ENCODE measurements at places on chromosomes 16 and 17.

DNA sequence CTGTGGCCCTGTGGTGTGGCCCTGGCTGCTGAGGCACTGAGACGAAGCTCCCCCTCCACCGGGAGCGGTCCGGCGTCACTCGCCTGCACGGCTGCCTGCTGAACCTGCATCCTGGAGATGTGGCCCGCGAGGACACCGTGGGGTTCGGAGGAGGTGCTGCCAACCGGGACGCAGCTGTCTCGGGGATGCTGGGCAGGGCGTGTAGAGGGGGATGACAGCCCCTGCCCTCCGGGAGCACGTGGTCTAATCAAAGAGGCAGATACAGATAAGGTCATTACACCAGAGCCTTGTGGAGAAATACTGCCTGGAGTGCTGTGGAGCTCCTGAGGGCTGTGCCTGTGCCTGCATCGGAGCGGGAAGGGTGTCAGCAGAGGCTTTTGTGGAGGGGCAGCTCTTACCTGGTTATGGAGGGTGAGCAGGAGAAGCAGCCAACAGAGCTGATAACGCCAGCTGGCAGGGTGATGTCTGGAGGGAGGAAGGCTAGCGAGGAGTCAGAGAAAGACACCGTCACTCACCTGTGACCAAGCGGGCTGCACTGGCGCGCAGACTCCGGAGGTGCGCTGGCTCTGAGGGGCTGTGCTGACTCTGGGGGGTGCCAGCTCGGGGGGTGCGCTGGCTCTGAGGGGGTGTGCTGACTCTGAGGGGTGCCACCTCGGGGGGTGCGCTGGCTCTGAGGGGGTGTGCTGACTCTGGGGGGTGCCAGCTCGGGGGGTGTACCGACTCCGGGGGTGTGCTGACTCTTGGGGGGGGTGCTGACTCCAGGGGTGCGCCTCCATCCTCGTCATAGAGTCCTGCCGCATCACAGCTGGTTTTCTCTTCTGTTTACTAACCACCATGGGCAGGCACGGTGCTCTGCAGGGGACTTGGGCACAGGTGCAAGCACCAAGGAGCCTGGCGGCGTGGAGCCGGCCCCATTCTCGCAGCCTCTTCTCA is 104.7 kb upstream of the CHMP6 start:
- ATAC-seq: no peak

DNA sequence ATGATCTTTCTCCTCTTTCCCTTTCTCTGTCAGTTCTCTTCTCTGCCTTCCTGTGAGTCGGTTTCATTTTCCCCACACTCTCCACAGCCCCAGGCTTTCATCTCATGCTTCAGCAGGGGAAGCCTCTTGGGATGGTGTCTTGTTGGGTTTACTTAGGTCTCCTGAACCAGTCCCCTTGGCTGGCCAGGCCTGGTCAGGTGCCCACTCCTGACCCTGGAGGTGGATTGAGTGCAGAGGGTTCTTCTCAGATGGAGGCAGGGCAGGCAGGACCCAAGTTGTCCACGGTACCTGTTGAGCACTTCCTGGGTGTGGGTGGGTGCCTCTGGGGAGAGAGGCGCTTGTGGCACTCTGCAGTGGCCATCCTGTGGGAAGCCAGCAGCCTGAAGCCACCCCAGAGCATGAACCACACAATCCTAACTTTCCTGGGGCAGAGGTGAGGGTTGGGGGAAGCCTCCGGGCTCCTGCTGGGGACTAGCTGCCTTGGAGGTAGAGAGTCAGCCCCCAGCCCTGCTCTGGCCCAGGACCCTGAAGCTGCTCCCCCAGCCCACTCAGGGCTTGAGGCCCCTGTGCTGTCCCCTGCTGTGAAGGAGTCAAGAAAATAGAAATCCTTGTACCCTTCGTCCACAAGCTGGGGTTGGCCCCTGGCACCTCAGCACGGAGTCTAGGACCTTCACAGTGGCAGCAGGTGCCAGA is 2.0 kb upstream of the RAP1GAP2 start:
- no peak for ATAC-seq

DNA sequence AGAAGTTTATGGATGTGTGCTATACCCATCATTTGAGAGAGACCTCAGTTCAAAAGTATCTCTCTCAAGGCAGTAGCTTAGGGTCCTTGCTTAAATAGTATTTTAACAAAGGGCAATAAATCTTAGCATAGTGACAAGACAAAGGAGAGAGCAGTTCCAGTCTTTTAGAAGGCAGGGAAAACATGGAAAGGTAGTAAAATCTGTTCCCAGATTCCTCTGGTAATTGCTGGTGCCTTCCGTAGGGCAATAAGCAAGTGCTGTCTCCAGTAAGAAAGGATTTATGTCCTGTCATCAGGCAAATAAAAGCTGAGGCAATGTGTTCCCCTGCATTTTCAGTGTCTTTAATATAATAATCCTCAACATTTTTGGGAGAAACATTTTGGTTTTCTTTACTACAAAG is 149.0 kb upstream of the MPHOSPH6 start:
- ATAC-seq: no peak

DNA sequence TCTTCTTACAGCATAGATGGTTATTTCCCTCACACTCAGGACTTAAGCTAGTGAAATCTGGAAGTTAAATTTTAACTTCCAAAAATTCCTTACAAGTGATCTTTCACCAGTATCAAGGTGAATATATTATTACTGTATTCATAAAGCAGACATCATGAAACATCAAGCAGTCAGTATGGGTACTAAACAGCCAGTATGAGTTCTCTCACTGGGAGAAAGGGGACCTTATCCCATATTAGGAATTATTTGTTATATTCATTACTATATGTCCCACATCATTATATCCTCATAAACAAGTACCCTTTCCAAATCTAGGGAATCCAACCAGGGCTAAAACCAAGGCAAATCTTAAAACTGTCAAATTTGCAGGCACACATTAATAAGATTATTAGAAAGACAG is 15.3 kb downstream of the NUFIP2 start:
- ATAC-seq: no peak

DNA sequence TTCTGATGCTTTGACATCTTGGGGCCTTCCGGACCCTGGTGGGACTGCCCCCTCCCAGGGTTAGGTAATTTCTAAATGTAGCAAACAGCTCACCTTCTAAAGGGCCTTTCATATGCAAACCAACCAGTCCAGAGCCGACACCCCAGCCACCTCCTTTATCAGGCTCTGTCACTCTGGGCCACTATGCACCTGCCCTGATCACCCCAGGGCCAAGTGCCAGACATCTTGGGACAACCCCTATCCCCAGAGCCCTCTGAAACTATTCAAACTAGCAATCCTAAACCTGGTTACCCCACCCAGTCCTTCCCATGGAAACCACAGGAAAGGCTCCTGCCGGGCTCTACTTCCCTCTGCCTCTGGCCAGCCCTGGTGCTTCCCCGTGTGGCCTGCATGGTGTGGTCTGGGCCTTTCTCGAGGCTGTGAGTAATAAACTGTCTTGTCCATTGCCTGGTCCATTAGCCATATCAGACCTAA is 91.2 kb upstream of the TNRC6C start:
- no peak for ATAC-seq

DNA sequence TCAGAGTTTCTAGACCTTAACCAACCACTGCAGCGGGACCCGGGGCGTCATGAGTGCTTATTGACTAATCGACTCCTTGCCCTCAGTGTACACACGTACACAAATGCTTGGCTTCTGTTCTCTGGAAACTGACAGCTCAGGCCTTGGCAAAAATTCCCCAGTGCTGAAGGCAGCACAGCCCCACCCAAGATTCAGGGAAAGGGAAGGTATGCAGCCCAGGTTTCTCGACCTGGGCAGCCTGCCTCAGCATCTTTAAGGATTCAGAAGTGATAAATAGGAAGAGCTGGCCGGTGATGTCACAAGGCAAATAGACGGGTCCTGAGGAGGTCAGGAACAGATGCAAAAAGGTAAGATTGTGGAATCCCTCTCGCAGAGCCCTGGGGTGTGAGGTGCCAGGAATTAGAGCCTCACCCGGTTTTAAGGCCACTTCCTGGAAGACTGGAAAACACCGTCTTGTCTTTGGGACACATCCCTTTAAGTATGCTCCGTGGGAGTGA is 9.0 kb upstream of the CDH3 start:
- no peak for ATAC-seq

DNA sequence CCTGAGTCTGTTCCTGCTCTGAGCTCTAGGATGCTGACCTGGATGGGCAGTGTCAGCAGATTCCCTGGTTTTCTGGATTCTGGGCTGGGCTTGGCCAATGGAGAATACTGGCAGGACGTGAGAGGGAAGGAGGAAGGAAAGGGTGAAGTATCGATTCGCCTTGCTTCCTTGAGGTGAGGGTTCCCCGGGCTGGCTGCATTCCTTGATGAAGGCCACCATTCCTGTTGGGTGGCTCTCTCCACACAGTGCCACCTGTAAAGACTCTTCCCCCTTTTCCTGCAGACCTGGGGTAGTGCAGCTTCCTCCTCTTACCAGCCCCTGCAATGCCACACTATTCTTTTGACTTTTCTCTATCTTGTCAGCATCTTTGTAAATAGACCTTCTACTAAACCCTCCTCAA is 58.1 kb upstream of the TANC2 start:
- ATAC-seq: no peak

DNA sequence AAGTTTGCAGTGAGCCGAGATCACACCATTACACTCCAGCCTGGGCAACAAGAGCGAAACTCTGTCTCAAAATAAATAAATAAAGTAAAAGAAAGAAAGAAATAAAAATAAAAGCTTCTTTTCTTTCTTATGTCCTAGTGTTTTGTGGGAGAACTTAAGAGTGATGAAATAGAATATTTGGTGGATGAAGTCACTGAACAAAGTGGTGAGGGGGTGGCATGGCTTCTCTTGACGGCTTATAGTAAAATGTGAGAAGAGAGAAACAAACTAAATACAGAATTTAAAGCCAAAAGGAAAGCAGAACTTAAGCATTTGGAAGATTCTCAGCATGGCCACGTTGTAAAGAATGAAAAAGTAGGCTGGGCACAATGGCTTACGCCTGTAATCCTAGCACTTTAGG is 15.3 kb downstream of the SGF29 start:
- no peak for ATAC-seq

- ATAC-seq: no peak
These were observed 88.2 kb downstream of the WDR59 start for GRCh38 chr16:74896389-74897370.

- ATAC-seq: no peak
These were observed 435.3 kb upstream of the ZFHX3 start for GRCh38 chr16:73483076-73483791.

DNA sequence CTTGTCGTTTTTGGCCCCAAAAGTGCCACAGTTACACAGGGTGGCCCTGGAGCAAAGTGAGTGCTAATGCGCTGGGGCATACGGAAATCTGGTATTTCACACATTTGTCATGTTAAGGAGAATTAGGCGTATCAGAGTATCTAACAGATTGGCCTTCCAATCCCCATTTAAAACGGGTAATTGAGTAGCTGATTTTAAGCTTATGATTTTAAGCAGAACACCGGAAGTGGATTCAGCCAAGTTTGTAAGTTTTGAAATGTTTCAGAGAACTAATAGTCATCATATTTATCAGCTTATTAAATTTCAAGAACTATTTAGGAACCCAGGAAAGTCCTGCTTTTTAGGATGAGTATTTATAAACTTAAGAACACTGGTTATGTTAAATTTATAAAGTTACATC is 19.5 kb downstream of the LRRC75A start:
- ATAC-seq: no peak

DNA sequence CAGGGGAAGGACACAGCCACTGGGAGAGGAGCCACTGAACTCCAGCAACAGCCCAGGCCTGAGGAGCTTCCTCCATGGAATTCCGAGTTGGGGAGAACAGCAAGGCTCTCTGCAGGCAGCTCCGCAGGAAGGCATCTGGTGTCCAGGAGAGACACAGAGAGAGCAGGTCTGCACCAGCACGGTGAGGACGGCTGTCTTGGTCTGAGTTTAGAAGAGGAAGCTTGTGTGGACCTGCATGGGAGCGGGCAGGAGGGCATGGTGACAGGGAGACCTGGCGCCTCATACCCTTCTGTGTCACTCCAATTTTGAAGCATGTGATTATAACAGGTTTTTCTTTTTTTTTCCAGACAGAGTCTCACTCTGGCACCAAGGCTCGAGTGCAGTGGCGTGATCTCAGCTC is 6.4 kb downstream of the SLC38A10 start:
- no peak for ATAC-seq

DNA sequence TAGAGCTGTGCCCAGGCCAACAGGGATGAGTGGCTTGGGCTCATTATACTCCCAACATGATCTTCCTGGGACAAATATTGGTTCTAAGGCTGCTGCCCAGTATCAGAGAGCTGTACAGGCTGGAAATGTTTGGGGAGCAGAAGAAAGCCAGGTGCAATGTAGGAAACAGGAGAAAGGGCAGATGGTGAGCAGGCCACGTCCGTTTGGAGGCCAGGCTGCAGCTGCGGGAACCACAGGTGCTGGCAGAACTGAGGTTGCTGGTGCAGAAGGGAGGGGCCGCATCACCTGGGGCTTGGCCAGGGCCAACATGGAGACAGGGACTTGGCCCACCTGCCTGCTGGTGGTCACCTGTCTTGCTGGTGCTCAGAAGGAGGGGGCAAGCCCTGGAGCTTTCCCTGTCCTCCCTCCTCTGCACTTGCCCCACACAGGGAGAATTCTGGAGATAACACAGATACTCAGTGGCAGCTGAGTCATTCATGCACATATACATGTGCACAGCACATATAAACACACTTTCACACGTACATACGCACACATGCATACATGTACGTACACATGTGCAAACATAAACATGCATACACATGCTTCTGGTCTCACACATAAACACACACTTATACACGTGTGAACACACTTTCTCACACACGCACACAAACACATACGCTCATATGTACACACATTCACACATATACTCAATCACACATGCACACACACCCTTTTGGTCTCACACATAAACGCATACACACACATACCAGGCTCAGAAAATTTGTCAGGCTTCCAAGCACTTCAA is 67.7 kb downstream of the WSCD1 start:
- no peak for ATAC-seq

GRCh38 chr17:67891481-67892119 is 66.3 kb downstream of the BPTF start:
- peak; percentile 55 for ATAC-seq

DNA sequence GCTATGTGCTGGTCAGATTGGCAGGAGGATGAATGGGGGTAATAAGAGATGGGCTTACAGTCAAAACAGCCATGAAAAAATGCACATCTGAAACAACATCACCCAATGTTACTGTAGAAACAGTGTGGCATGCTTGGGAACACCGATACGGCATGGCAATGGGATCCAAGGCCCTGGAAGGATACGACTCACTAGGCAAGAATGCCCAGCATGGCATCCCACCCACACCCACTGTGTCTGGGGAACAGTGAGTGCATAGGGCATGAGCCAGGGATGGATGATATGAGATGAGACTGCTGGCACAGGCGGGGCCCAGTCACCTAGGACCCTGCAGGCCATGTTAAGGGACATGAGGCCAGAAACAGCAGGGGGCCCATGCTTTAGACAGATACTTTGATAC is 11.5 kb downstream of the TRIM25 start:
- ATAC-seq: no peak
